CD4-positive, CD25-positive, alpha-beta regulatory T cell (primary cell): ENCODE measurements at places on chromosomes 4 and X. TPM values are rescaled to one million over a fixed set of nuclear protein-coding genes. Genes with fewer than 3 reads are reported as not detected.
A peak's percentile ranks its signal among the peaks of the same experiment; 100 is the strongest.

- no peak for DNase-seq
These were observed at the start of gene KLB for GRCh38 chr4:39406763-39407583. KLB (plus strand) TSS chr4:39406930; CDS start chr4:39406950, 20 bp downstream.

DNA sequence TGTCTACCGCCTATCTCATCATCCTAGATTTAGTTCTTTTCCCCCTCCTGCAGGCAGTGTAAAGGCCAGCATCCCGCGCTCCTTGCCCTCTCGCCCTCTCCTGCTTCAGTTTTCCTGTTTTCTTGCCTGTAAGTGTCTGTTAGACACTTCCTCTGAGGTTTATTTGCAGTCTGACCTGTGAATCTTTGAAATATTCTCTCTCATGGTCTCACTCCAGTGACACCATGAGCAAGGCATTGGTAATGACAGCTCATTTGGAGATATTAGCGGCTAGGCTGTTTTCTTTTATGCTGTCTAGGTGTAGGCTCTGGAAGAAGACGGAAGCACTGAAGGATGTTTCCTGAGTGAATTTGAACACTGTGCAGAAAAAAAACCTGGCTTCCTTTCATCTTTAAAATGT is 179.6 kb downstream of the KDR start:
- DNase-seq, result no peak

DNA sequence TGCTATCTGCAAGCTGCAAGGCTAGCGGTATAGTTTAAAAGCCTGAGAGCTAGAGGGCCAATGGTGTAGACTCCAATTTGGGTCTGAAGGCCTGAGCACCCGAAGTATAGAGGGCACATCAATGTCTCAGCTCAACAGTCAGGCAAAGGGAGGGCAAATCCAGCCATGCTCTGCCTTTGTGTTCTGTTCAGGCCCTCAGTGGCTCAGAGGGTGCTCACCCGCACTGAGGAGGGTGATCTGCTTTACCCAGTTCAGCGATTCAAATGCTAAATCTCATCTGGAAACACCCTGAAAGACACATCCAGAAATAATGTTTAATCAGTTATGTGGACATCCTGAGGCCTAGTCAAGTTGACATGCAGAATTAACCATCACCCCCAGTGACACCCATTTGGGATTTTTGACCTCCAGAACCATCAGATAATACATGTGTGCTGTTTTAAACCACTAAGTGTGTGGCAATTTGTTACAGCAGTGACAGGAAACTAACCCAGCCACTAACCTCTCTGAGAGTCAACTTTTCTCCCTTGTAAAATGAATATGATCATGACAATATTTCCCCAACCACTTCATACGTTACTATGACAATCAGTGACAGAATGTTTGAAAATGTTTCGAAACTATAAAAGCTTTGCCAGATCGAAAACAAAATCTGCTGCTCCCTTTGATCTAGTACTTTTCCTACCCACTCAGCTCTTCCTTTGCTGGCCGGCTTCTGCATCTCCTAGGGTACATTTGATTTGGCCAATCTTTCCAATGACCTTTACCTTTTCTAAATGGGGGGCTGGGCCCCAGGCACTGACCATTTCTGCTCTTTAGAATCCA is 8.4 kb upstream of the TBL1X start:
- DNase-seq, result peak; percentile 76

CLTRN gene
- polyA plus RNA-seq, result 0.11 TPM

NUP62CL gene
- polyA plus RNA-seq, result 1.6 TPM

ELOVL6 gene
- 1.0 TPM for polyA plus RNA-seq

GPC3 gene
- not detected for polyA plus RNA-seq

IL1RAPL2 gene
- polyA plus RNA-seq, result not detected
